ENCODE measurements at places on chromosomes 3 and 15.

GRCh38 chr3:73271-73670, 123.3 kb upstream of the CHL1 start:
- DNase-seq = no peak

DNA sequence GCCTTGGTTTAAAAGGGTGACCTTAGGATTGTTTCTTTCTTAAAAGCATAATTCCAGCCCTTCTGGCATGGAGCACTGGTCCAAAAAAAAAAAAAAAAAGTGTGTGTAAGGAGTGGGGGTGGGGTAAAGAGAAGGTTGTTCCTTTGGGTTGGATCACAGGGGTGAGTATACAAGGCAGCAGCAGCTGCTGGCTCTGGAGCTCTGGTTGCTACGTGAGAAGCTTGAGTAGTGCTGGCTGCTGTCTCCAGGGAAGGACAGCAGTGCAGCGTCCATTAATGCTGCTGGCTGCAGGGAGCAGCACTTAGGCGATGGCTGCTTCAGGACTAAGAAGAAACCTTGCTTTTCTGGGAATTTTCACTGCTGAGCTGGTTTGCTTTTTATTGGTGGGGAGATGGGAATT, 2.3 kb downstream of the SETD5 start:
- DNase-seq = no peak

- no peak for DNase-seq
These were observed 78.5 kb downstream of the HMG20A start for GRCh38 chr15:77499087-77499760.

GRCh38 chr15:92035961-92036360, 182.5 kb downstream of the SLCO3A1 start:
- DNase-seq = no peak

DNA sequence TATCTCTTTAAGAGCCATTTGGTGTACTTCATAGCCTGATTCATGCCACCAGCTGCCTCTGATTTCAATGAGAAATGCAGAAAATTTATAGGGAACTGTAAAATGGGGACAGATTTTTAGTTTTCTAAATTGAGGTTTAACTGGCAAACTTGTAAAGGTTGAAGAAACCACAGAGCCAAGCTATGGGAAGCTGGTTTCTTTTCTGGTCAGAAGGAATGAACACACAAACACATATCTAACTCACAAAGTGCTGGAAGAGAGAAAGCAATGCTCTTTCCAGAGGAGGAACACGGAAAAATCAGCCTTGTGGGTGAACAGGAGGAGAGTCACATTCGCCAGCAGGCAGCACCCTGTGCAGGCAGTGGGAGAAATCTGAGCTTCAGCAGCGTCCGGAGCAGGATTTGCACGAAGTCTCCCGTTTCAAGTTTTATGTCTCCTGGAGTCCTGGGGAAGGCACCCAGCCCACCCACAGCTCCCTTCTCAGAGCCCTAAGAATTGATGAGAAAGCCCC, 481 bp downstream of the MASP1 start:
- no peak for DNase-seq

- DNase-seq = no peak
These were observed 262.0 kb upstream of the RARB start for GRCh38 chr3:25166016-25166415.

DNA sequence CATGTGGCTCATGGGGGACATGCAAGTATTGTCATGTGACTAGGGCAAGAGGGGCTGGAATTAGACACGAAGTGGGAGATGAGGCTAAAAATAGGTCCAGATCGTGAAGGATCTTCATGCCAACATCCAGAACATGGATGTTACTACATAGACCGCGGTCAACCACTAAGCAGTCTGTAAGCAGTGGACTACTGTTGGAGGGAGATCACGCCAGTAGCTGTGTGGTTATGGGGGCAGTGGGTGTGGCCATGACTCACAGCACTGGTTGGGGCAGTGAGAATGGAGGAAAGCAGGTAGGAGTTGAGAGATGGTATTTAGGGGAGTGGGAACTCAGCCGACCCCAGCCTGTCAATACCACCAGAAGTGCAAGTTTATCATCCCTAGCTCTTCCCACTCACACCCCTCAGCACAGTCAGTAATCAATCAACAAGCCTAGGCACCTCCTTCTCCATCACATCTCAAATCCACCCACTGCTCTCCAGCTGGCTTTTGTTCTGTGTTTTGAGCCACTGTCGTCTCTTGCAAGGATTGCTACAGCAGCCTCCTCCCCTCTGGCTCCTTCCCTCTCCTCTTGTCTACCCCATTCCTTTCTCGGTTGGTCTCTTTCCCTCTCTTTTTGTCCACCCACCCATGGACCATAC, 107.2 kb upstream of the ABHD17C start:
- DNase-seq = no peak

GRCh38 chr3:170344971-170345370, 12.5 kb upstream of the SKIL start:
- DNase-seq = no peak

- DNase-seq = no peak
These were observed 17.4 kb upstream of the KCNMB2 start for GRCh38 chr3:178518660-178519396.

DNA sequence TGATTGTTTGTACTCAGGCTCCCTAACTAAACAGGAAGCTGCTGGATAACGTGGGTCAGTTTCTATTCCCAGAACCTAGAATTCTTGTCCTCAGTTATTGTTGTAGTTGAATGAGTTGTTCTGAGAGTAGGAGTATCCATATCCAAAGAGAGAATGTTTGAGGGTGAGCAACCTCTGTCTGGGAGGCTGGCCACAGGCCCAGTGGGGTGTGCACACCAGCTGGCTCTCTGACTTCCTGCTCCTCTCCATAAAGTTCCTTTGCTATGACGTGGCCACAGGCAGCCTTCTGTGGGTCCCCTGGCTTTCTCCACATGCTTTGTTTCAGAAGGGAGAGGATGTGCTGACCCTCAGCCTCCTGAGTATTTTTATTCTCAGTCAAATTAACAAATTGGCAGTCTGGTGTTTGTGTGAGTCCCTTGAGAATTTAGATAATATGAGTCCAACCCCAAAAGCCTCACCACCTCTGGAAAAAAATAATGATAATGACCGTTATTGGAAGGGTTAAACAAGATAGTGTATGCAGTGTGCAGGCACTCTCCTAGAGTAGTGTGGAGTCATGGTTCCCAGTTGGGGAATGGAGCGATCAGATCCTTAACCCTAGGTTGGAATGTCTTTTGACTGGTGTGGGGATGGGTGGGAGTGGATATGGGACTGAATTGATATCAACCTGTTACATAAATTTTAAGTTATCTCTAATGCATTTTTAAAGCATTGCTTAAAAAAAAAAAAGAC, 47.6 kb upstream of the MED12L start:
- no peak for DNase-seq

DNA sequence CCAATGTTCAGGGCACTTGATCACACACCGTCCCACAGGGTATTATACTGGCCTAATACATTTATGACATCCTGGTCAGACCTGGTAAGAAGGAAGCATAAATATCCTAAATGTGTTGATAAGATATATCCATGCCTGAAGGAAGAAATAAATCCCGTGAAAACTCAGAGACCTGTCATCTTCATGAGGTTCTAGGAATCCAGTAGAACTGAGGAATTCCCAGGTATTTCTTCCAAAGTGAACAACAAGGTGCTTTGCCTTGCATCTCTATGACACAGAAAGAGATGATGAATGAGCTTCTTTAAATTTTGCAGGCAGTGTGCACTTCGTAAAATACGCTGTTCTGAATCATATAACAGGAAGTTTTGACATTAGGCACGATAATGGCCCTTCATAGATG, 78.1 kb upstream of the VGLL3 start:
- no peak for DNase-seq

- DNase-seq = no peak
These were observed 730.7 kb upstream of the ALCAM start for GRCh38 chr3:104635872-104636580.

DNA sequence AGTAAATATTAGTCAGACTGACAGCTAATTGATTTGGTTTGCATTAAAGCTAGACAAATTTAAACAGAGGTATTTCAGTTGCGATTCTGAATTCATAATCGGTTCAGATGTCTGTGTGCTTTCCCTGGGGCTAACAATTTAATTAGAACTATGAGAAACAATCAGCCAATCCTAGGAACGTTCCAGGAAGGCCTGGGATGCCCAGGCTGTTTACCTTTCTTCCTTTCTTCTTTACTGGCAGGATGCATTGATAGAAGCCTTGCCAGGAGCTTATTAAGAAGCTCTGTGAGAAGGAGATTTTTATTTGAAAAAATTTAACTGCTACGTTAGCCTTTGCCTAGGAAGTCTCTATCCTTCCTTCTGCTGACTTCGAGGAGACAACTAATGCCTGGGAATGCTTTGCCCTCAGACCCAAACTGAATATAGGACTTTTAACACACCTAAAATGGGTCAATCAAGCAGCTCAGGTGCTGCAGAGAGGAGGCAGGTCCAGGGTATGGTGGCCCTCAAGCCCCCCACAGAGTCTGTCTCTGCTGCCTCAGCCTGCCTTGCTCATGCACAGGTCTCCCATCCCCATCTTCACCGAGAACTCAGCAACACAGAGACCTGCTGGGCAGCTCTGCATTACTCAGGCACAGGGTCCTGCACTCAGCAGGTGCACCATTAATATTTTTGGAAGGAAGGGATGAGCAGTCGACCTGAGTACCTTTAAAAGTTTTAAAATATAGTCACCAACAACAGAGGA, 48.5 kb downstream of the PCSK6 start:
- DNase-seq = no peak

- no peak for DNase-seq
These were observed 379.4 kb downstream of the DIPK2A start for GRCh38 chr3:144351011-144351410.

DNA sequence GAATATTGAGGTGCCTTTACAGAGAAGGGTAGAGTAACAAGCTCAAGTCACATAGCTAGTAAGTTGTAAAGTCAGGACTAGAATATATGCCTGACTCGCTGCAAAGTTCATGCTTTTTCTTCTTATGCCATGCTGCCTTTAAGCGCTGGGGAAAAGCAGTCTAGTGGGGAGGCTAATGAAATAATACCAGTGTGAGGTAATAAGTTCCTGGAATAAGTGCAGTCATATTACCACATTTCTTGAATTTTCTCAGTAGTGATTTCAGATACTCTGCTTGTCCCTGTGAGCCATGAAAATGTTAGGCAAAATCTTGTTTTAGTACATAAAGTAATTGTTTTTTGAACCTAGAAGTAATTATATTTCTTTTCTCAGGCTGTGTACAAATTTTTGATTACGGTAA, 71.8 kb downstream of the SYN2 start:
- no peak for DNase-seq

DNA sequence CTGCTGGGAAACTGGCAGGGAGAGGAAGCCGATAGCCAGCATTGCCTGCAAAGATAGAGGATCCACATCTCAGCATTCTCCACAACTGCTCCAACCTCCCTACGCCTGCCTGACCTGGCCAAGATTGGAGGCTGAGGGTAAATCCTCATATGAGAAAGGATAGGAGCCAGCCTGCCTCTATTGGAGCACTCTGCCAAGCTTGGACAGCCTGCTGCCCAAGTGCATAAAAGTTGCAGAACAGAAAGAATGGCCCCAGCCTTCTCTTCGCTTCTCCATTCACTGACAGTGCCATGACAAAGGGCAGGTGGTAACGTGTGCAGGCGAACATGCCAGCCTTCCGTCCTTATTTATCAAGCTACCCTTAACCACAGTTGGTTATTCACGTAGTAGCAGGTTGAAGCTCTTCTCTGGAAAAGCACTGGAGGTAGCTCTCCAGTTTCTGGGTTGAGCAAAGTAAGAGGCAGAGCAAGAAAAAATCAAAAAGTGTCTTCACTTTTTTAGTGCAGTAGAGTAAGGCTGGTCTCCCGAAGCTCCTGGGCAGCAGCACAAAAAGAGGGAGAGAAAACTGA, 4.3 kb downstream of the BMF start:
- no peak for DNase-seq

GRCh38 chr3:183410280-183410679, 18.1 kb downstream of the MCF2L2 start:
- DNase-seq = no peak

DNA sequence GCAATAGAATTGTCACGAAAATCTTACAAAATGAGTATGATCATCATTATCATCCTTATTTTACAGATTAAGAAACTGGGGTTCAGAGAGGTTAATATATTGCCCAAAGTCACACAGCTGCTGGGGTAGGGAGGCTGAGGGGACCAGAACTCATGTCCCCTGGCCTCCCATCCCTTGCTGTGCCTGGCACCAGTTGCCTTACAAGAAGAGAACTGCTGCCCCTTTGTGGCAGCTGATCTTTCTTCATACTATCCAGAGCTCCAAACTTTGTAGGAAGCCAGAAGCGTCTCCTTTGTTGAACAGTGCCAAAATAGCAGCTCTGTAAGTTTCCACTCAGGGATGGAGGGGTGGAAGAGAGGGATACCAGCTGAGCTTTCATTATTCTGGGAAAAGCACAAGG, 236.8 kb upstream of the TBC1D5 start:
- DNase-seq = no peak

- DNase-seq = no peak
These were observed 837.1 kb downstream of the AGBL1 start for GRCh38 chr15:86916671-86917360.

DNA sequence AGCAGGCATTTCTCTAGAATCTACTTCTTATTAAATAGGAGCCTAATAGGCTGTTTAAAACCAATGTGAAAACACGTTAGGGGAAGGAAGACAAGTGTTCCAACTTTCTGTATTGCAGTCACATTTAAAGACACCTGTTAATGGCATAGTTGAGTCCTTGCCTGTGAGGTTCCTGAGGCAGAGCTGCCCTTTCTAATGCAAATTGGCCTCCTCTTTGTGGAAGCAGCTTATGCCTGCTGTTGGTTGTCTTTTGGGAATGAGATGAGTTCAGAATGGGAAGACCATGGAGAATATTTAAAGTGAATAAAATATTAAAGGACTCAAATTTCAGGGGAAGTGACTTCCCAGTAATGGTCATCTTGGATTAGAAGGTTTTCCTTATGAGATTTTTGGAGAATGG, 51.2 kb downstream of the NEK11 start:
- no peak for DNase-seq

DNA sequence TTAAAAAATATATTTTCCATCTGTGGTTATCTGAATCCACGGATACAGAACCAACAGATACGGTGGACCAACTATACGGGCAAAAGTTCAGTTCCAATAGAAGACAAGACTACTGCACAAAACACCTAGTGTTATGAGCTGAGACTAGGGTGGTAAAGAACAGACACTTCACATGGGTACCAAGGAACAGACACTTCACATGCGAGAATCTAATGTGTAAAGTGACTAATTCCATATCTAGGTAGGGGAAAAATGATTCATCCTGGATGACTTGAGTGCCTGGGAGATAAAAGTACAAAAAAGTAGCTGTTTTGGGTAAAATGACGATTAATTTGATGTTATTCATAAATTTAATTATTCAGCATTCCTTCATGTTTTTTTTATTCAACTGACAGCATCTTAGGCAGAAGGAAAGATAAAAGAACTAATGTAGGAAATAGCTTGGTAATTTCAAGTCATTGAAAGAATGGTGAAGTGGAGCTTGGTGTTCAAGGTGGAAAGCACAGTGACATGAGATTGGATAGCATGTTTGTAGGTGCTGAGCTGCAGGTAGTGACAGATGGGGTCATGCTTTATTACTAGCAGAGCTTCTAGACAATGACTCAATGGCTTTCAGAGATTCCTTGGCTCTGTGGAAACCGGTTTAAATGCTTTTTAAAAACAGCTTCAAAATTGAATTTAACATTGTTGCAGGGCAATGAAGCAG, 5.2 kb downstream of the CD200 start:
- no peak for DNase-seq

- DNase-seq = no peak
These were observed 285.8 kb downstream of the DIPK2A start for GRCh38 chr3:144257381-144257780.

Measured in stimulated activated CD4-positive, alpha-beta T cell treated with anti-CD3 and anti-CD28 coated beads, Interleukin-15, amount 100 ng/mL, for 48 hours (primary cell).